T-helper 2 cell (primary cell): ENCODE measurements at places on chromosomes 7 and 10.

- no peak for DNase-seq
Measured at GRCh38 chr7:28576656-28577055, 164.3 kb downstream of the CREB5 start.

- DNase-seq = no peak
Measured at GRCh38 chr7:43112941-43113621, 634 bp downstream of the HECW1 start.

- no peak for DNase-seq
Measured at GRCh38 chr7:113044394-113044793, 42.2 kb downstream of the GPR85 start.

DNA sequence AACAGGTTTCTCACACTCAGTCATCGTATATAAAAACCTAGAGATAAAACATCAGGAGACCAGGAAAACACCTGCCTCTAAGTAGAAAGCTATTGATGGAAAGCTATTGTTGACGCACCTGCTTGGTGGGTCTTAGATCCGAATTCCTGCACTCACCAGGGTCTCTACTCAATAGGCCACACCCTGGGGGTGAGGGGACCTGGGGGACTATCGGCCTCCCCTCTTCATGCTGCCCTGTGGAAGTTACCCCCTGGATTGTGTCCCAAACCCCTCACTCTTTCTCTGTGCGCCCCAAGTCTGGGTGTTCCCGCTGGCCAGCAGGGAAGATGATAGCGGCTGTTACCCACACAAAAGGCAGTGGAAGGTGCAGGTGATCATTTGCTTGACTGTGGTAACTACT is 313.0 kb downstream of the WDR37 start:
- no peak for DNase-seq

DNA sequence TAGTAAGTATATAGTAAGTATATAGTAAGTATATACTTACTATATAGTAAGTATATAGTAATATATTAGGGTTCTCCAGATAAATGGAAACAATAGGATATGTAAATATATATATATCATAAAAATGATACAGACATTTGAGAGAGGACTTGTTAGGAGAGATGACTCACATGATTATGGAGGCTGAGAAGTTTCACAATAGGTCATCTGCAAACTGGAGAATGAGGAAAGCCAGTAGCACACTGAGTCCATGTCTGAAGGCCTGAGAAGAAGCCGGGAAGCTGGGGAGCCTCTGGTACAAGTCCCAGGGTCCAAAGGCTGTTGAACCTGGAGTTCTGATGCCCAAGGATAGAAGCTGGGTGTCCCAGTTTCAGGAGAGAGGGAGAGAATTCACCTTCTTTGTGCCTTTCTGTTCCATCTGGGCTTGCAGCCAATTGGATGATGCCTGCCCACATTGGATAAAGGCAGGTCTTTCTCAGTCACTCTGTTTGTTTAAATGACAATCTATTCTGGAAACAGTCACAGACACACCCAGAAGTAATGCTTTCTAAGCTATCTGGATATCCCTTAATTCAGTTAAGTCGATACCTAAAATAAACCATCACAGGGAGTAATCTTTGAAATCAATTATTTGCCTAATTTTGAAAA is 205.5 kb upstream of the CDC14C start:
- DNase-seq = no peak

DNA sequence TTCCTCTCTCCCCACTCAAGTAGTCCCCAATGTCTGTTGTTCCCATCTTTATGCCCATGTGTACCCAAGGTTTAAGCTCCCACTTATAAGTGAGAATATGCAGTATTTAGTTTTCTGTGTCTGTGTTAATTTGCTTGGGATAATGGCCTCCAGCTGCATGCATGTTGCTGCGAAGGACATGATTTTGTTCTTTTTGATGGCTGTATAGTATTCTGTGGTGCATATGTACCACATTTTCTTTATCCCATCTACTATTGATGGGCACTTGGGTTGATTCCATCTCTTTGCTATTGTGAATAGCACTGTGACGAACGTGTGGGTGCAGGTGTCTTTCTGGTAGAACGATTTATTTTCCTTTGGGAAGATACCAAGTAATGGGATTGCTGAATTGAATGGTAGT is 170.2 kb upstream of the AUTS2 start:
- no peak for DNase-seq

DNA sequence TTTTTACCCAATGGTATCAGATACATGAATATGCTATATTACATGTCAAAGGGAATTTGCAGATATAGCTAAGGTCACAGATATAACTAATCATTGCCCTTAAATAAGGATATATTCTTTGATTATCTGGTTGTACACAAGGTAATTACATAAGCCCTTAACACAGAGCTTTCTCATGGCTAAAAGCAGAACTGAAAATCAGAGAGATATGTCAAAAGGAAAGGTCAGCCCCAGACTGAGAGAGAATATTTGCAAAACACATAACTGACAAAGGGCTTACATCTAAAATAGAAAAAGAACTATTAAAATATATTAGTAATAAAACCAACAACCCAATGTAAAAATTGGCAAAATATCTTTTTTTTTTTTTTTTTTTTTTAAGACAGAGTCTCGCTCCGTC is 1029.5 kb upstream of the LRRN3 start:
- no peak for DNase-seq

DNA sequence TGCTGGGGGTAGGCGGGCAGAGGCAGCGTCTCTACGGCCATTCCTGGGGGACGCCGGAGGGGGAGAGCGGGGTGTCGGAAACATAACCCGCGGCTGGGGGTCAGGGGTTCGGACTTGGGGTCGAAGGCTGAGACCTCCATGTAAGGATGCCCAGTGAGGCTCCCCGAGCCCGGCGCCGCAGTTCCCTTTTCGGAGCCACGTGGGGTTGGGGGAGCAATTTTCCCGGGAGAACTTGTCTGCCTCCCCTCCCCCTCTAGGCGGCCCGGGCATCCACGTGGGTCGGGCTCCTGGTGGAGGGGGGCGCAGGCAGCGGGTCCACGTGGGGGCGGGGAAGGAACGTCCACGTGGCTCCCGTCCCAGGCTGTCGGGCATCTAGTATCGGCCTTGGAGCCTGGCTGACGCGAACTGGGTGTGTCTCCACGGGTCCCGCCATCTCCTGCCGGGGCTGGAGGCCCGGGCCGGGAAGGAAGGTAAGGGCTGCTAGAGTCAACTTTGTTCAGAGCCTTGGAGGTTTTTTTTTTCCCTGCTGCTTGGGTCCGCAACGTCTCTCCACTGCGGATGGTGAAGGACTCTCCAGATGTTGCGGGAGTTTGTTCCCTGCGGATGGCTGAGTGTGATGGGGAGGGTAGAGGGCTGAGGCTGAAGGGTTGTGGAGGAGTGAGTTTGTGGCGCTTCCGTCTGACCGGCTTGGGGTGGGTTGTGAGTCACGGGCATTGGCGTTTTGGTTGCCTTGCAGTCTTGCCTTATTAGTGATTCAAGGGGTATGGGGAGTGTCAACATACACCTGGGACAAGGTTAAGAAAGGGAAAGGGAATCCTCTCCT is 744 bp downstream of the PPRC1 start:
- peak; percentile 55 for DNase-seq

GRCh38 chr7:28086198-28086597 is 94.4 kb downstream of the JAZF1 start:
- DNase-seq = no peak

DNA sequence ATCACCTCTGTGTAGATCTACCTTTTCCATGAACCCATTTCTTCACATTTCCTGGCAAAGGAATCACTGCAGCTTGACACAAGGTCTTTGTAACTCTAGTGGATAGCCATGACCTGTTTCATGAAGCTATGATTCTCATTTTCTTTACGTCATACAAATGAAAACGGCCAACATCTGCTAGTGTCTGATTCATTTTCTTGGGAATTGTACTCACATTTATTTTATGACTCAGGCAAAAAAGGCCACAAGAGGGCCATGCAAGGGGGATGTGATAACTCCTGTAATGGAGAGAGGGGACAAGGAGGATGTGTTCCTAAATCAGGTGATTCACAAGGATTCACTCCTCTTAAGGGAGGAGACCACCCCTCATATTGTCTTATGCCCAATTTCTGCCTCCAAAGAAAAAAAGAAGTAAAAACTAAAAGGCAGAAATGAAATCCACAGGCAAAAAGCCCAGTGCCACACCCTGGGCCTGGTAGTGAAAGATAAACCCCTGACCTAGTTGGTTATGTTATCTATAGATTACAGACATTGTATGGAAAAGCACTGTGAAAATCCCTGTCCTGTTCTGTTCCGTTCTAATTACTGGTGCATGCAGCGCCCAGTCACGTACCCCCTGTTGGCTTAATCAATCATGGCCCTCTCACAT is 249.9 kb downstream of the IPMK start:
- DNase-seq = no peak

DNA sequence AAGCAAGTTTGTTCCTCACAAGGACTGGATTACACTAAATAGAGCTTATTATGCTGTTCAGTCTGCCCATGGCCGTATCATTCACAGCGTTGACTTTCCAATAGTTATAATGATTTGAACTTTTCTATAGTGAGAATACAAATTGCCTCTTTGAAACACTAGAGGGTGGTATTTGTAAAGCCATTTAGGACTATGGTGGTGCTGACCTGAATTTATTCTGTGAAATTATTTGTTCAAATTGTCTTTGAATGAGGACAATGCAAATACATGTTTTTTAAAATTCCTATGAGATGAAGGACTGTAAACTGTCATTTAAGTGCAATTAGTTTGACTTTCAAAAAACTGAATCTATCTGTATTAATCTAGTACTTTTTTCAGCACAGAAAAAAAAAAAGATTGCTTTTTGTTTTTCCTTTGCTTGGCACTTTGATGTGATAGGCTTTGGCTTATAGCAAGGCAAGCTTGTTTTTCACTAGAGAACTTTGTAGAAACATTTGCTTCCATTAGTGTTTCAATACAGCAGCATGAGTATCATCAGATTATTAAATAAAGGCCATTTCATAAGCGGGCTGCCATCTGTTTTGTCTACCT is 122.7 kb upstream of the TMEM229A start:
- no peak for DNase-seq
